ENCODE measurements at places on chromosomes 1 and 21.

GRCh38 chr1:241675983-241676382 is 23.9 kb downstream of the WDR64 start:
- DNase-seq, result no peak

DNA sequence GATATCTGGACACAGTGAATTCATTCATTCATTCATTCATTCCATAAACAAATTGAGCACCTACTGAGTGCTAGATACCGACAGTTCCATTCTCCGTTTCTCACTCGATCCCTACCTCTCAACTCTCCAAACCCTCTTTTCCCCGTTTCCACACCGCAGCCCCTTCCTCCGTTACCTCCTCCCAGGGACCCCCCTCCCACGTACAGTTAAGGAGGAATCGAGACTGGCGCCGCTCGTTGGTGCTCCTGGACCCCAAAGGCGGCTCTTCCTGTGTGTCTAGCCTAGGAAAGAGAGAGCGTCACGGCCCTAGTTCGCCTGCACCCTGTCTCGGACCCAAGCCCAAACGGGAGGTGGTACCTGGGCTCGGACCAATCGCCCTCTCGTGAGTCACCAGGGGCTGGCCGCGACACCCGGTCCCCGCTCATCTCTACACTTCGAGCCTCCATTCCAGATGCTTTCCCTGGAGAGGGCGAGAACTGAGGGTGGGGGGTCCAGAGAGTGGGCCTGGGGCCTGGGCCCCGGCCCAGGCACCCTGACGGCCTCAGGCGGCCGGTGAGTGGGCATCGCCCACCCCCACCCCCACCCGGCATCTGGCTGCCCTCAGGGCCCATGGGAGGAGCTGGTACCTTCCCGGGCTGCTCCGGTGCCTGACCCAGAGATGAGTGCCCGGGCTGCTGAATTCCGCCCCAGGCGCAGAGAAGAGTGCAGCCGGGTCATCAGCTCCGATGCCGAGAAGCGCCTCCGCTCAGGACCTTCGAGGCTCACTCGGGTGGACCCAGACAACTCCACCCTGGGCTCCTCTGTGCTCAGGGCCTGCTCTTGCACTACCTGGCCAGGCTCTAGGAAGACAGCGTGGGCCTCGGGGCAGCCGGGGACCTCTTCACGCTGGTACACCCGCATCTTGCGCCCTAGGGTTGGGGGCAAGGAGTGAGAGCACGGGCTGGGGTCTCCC is 4.9 kb downstream of the ARHGEF19 start:
- DNase-seq, result no peak

DNA sequence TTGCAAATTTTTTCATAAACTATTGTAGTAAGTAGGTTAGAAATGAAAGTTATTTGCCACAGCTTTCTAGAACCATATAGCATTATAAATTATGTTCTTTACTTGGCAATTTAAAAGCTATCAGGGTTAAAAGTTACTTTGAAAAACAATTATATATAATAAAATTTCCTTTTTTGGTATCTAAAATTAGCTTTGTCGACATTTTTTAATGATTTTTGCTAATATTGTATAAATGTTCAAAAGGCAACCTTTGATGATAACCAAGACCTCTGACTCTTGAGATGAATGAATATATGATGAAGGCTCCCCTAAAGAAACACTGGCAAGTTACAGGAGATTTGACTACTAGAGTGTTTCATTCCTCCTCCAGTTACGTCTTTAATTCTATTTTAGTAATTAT is 121.2 kb downstream of the CDC42BPA start:
- DNase-seq, result no peak

DNA sequence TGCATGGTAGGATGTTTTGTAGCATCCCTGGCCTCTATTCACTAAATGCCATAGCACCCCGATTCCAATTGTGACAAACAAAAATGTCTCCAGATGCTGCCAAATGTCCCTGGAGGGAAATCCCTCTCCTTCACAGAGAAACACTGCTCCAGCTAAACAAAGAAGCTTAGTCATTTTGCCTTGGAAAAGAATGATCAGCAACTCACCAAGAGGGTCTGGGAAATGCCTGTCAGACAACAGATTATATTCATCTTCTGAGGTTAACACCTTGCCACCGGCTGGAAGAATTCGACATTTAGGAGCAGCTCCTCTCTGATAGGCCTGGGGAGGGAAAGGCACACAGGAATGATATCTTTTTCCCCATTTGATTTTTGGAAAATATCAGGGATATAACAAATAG is 84.4 kb downstream of the NIBAN1 start:
- no peak for DNase-seq

DNA sequence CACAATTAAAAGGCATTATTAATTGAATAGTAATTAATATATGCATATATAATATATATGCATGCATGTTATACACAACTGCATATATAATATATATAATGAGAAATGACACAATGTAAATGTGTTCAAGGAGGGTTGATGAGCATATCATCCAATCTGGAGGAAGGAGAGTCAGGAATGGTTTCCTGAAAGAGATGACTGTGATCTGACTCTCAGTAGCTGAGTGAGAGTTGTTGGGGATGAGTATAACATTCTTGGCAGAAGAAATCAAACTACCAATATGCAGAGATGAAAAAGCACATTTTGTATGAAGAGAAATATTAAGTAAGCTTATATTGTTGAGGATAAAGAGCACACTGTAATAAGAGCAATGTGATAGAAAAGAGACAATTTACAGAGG is 37.3 kb downstream of the F13B start:
- DNase-seq, result no peak

GRCh38 chr1:220300442-220301121 is 28.3 kb upstream of the RAB3GAP2 start:
- DNase-seq, result no peak
